ENCODE measurements at places on chromosomes 13 and 19.

GRCh38 chr13:76314495-76314894, 571.7 kb downstream of the KCTD12 start:
- no peak for DNase-seq

DNA sequence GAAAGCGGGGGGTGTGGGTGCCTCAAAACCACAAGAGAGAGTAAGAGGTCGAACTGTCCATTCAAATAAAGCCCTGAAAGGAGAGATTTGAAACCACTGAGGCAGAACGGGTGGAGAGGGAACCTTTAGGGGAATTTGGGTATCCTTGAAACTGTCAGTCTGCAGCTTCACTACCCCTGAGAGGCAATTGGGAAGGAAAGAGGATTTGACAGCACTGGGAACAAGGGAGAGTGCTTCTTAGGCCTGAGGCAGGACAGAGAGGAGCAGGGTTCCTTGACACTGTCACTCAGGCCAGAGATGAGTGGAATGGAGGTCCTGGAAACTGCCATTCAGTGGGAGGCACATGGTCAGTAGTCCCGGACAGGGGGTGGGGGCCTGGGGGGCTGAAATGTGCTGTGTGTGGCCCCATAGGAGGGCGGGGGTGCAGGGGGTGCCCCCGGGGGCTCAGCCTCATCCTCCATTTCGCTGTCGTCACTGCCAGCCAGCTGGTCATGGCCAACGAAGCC, 5.0 kb downstream of the GFY start:
- no peak for DNase-seq

DNA sequence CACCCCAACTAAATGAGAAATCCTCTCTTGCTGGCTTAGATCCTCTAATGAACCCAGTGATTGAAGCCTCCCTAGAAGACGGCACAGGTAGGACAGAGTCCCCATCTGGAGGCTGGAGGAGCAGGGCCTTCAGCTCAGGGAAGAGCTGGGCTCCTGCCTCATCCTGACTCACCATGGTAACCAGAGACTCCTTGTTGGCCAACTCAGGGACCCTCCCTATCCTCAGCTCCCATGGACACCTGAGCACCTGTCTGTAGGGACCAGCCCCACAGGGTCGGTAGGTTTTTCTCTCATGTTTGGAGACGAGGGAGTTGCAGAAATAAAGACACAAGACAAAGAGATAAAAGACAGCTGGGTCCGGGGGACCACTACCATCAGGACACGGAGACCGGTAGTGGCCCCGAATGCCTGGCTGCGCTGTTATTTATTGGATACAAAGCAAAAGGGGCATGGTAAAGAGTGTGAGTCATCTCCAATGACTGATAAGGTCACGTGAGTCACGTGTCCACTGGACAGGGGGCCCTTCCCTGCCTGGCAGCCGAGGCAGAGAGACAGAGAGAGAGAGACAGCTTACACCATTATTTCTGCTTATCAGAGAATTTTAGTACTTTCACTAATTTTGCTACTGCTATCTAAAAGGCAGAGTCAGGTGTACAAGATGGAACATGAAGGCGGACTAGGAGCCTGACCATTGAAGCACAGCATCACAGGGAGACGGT, 26.6 kb downstream of the SIGLEC7 start:
- DNase-seq, result no peak

DNA sequence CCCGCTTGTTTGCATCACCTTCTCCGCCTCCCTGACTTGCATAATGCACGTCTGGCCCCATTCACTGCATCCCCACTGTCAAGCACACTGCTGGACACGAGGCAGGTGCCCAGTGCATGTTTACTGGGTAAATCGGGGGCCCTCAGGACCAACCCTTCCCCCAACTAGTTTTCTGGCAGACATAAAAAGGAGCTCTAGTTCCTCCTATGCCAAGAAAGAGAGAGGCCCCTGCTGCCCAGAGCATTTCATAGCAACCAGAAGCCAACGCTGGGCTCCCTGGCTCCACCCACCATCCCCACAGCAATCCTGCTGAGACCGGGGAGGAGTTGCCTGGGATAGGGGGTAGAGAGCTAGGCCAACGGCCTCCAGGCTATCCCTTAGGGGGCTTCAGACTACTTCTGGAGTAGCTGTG, 23.2 kb downstream of the ANKRD27 start:
- DNase-seq, result no peak

- no peak for DNase-seq
Measured at GRCh38 chr13:110055089-110055488, 251.9 kb downstream of the COL4A1 start.

DNA sequence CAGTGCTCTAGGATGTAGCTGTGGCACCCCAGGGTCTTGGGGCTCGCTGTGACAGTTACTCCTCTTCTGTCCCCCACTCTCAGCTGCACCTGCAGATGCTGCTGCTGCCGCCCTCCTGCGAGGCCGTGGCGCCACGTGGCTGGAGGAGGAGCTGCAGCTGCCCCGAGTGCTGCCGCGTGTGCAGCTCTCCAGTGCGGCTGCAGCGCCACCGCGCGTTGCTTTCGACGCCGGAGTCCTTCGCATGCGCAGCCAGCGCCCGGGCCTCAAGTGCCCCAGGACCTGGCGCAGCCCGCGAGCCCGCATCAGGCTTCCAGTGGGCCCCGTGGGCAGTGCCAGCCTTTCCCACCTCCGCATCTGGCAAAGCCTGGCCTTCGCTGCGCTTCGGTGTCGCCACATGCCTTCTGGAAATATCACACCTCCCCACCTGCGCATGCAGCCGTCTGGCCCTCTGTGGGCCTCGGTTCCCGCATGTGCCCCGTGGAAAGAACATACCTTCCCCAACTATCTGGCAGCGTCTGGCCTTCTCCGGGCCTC, 692 bp upstream of the ZNF580 start:
- DNase-seq, result no peak

GRCh38 chr19:17469092-17469480, 1.2 kb upstream of the SLC27A1 start:
- DNase-seq, result no peak

- no peak for DNase-seq
Measured at GRCh38 chr19:14941189-14941588, at the start of gene OR7C2. Gene OR7C2 (plus strand): TSS chr19:14941489. CDS start chr19:14941489, 0 bp downstream.

GRCh38 chr19:7928741-7929701, 3.1 kb upstream of the CTXN1 start:
- DNase-seq, result peak; percentile 41

GRCh38 chr13:102845289-102845629, 573 bp upstream of the ERCC5 start:
- DNase-seq, result no peak

- DNase-seq, result no peak
Measured at GRCh38 chr19:10430505-10431253, 10.3 kb downstream of the PDE4A start.

GRCh38 chr13:99320693-99321481, 13.7 kb upstream of the GPR183 start:
- no peak for DNase-seq

DNA sequence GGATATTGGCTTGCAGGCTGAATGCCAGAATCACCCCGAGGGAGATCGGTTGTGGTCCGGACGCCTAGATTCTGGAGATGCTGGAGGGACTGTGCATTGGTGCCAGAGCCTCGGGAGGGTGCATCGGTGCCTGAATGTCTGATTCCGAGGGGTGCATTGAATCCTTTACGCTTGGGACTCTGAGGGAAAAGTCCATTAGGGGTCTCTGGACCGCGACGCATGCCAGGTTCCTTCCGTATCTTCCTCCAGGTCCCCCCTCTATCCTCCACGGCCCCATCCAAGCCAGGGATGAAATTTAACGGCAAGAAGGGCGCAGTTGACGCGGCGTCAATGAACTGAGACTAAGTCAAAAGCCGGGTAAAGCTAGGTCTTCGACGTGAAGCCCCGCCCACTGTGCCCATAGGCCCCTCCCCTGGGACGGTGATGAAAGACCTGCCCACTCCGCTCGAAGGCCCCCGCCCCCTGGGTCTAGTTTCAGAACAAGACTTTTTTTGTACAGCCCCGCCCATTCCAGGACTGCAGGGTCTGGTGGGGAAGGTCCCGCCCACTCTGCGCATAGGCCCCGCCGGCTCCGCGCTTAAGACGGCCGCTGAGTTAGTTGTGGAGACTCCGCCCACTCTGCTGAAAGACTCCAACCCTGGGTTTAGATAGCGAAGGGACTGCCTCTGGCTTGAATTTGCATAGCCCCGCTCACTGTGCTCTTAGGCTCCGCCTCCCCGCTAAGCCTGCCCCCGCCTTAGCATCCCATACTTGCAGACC, 737 bp downstream of the ZNF575 start:
- DNase-seq, result peak; percentile 85

DNA sequence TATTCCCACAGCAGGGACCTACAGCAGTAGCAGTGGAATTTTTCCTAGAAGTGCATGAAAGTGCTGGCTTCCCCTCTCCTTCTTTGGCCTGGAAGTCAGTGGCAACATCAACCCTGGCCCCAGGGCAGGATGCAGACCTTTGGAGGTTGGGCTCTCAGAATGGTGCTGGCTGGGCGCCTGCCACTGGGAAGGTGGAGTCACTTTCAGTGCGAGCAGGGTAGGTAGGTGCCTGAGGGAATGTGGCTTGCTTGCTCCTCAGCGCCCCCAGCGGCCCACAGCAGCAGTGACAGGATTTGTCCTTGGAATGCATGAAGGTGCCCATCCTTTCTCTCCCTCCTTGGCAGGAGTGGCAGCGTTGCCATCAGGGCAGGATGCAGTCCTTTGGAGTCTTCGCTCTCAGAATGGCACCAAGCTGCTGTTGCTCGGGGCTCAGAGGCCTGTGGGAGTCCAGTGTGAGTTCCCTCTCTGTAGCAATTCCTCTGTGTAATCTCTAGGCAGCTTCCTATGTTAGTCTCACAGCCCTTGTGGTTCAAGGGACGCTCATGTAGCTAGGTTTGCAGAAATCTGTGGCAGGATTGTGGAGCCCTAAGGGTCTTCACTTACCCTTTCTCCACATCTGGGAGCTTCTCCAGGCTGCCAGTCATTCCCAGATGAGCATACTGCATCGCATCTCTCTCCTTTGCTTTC, 354.4 kb upstream of the DACH1 start:
- no peak for DNase-seq

DNA sequence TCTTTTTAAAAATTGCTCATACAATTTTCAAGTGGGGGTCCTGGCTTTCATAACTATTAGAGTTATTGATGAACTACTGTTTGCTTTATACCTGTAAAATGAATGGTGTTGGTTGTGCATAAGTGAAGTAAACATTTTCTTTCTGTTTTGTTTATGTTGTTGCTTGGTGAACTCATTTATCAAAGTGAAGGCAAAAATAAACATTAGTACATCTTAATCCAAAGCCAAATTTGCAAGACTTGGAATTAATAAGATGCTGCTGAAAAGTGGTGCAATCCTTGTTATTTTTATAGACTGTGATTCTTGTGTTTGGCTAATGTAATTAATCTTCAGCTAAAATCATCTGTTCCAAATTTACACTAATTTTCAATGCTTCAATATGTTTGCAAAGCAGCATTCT, 24.4 kb upstream of the DCT start:
- DNase-seq, result no peak

GRCh38 chr19:49468199-49468598, 5.8 kb upstream of the FLT3LG start:
- no peak for DNase-seq

- DNase-seq, result peak; percentile 6
Measured at GRCh38 chr13:31431722-31432137, 232.0 kb downstream of the B3GLCT start.

GRCh38 chr19:49441210-49441959, at the start of gene SLC17A7:
Gene SLC17A7 (minus strand): TSS chr19:49441527. CDS start chr19:49441379, 148 bp downstream.
- no peak for DNase-seq

DNA sequence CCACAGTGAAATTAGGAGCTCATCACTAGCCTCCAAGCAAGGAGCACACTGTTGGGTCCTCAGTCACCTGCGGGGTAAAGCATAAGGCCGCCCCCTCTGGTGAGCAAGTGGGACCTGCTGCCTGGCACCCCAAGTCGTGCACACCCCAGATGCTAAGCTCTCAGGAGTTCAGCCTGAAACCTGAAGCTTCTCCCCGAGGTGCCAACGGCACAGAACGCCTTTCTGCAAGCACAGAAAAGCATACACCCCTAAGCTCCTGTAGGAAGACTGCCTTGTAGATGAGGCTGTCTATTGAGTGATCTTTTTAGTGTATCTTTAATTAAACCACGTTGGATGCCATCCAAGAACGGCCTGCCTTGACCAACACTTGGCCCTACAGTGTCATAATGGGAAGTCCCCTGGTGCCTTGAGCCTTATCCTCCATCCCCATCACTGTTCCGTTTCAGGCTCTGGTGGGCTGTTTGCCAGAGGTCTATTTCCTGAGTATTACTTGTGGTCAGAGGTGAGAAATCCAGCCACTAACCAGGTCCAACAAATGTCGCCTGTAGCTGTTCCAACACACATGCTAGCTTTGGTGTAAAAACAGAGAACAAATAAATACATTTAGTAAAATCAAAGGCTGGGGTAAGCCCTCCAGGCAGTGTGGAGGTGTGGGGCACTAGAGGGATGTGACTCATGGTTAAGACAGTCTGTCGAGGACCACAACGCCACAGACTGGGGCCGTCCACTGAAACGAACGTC, 44.8 kb downstream of the C13orf42 start:
- no peak for DNase-seq

- DNase-seq, result no peak
Measured at GRCh38 chr13:26465514-26465913, 92.0 kb upstream of the WASF3 start.

- no peak for DNase-seq
Measured at GRCh38 chr19:36527341-36527740, 730 bp downstream of the ZNF260 start.

GRCh38 chr13:71879808-71880344, 12.9 kb upstream of the DACH1 start:
- DNase-seq, result no peak

- no peak for DNase-seq
Measured at GRCh38 chr19:16363852-16364230, 39.2 kb downstream of the KLF2 start.

DNA sequence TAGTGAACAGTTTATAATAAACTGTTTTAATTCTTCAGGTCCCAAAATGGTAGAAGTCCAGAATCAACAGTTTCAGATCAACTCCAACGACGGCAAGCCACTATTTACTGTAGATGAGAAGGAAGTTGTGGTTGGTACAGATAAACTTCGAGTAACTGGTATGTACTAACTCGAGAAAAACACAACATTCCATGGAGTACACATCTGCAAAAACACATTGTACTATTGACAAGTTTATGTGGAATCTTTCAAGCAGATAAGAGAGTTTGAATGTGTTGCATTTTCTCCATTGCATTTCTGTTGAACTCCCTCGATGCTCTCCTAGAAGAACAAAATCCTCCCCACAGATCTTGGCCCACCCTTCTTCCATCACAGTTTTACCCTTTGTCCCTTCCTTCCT, 98.5 kb downstream of the SGCG start:
- no peak for DNase-seq

GRCh38 chr19:7482584-7483439, 6.0 kb downstream of the PEX11G start:
- no peak for DNase-seq

DNA sequence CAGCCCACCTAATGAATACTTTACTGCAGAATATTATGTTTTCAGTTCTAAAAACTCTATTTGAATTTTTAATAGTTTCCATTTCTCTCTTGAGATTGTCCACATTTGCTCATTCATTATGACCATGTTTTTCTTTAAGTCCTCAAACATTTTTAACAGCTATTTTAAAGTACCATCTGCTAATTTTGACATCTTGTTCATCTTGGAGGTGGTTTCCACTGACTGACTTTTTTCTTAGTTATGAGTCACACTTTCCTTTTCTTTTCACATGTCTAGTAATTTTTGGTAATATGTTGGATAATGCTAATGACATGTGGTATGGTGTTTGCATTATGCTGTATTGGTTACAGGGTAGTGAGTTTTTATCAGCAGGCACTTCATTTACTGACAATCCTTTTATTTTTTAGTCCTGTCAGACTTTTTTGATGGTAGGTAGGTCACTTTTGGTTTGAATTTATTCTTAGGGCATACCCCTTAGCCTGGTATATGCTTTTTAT, 15.4 kb upstream of the ESD start:
- no peak for DNase-seq

Data from stimulated activated CD8-positive, alpha-beta memory T cell treated with anti-CD3 and anti-CD28 coated beads, Interleukin-7, amount 100 ng/mL, for 48 hours (primary cell).